ENCODE measurements at places on chromosomes 6 and 20.

DNA sequence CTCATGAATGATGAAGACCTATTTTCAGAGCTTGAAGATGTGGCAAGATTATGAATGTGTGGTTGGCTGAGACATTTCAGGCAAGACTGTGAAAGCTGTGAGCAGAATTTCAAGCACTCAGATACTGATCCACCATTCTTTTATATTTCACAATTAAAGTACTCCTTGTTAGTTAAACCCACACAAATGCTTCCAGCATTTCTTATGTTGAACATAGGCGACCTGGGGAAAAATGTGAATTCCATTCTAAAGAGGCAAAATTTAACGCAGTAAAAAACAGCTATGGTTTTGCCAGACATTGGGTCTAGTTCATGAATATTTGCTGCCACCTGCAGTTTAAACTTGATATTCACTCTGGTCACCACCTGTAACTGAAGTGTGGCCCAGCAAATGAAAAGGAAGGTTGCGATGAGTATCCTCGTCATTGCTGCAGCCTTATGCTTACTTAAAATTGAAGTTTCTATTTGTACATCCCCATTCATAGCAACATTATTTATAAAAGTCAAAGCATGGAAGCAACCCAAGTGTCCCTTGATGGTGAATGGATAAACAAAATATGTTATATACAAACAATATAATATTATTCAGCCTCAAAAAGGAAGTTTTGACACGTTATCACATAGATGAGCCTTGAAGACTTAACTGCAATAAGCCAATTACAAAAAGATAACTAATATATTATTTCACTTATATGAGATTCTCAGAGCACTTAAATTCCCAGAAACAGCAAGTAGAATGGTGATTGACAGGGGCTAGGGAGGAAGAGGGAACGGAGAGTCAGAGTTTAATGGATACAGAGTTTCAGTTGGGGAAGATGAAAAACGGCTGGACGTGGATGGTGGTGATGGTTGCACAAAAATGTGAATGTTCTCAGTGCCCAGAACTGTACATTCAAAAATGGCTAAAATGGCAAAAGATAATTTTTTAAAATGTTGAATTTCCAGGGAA is 32.4 kb upstream of the FAM184A start:
- DNase-seq = peak; percentile 7

DNA sequence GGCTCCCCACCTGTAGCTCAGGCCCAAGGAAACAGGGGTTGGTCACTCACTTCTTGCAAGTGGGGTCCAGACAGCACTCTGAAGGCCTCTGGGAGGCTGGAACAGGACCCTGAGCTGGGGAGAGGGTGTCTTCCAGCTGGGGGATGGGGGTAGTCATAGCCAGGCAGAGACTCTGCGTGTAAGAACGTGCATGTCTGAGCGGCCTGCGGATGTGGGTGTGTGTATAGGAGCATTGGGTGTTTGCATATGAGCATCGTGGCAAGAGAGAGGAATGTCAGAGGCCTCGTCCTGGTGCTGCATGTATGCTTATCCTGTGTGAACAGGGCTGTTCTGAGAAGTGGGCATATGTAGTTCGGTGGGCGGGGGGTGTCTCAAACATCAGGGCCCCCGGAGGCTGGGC is 12.1 kb downstream of the BPIFB3 start:
- no peak for DNase-seq

- DNase-seq = no peak
These were observed 28.6 kb downstream of the PRPH2 start for GRCh38 chr6:42693725-42694323.

DNA sequence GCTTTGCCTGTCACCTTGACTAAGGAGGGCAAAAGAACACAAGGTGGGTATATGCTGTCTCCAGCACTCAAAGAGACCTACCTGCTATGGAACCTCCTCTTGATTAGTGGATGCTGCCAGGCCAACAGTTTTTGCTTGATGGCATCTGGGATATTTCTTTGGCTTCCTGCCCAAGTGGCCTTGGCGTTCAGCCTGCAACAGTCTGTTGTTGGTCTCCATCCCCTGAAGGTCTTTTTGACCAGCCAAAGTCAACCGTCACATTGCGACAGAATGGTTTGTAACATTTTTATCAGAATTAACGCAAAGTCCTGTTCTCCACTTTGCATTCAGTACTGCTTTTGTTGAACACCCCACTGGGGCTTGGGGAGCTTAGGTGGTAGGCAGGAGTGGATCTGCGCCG is 37.1 kb downstream of the SERPINB1 start:
- no peak for DNase-seq

DNA sequence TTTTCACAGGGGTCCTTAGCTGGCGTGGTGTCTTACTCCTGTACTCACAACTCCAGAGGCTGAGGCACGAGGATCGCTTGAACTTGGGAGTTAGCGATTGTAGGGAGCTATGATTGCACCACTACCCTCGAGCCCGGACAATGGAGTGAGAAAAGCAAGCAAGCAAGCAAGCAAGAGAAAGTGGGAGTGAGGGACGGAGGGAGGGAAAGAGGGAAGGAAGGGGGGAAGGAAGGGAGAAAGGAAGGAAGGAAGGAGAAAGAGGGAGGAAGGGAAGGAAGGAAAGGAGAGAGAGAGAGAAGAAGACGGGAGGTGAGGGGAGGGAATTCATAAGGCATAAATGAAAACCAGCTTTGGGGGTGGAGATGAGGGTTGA is 120.5 kb downstream of the TRIM27 start:
- no peak for DNase-seq

- DNase-seq = no peak
These were observed 334.7 kb upstream of the FLRT3 start for GRCh38 chr20:14672066-14672465.

DNA sequence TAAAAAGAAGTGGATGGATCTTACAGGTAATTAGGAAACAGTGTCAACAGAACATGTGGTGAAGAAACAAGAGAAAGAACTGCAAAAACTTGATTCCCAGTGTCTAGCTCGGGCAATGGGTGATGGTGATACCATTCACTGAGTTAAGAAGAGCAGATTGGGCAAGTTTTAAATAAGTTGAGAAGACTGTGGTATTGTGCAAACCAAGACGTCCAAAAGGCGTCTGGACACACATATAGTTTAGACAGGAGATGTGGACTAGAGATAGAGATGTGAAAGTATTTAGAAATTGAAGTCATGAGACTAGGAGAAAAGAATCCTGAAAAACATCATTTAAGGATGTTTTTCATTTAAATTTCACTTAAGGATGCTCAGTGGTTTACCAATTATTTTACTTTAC is 53.9 kb downstream of the CDK19 start:
- no peak for DNase-seq

DNA sequence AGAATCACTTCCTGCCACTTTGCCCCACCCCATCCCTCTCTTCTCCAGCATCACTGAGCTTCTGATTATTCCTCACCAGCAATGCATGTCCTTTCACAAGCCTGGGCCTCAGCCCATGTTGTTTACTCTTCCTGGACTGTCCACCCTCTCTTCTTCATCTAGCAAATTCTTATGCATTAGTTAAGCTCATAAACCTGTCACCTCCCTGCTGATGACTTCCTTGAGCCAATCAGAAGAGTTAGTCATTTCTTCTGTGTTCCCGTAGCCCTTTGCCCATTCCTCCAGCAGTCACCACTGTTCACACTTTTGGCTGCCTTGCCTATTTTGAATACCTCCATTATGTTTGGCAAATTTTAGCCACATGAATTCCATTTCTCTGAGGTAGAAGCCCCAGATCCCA is 4.1 kb upstream of the CRYBG1 start:
- DNase-seq = no peak

DNA sequence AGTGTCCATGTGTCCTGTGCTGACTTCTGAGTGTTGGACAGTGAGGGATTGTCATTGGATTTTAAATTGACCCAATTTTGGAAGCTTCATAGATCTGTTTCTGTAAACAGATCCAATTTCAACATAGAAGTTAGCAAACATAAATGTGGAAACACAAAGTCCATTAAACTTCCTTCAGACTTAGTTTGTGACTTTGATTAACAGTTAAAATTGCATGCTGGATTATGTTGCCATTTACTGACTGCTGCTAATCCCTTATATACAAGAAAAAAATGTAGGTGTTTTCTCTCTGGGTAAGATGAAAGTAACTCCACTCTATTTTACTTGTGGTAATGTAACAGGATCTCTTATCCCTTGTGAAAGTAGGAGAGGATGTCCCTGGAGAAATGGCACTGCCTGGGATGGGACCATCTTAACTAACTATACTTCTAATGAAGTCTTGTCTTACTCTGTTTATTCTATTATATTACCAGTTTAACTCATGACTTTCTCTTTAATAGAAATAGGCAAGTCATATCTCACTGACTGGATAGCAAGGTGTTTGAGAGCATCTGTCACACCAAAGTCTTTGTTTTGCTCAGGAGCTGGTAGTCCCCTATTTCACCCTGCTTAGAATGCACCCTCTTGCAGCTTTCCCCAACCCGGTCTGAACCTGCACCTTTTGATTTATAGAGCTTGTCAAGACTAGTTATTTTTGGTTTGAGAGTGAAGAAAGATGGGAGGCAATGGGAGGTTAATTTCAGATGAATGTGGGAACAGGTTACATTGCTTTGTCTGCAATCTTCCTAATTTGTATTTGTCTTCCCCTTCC is 7.2 kb downstream of the TPX2 start:
- DNase-seq = no peak

DNA sequence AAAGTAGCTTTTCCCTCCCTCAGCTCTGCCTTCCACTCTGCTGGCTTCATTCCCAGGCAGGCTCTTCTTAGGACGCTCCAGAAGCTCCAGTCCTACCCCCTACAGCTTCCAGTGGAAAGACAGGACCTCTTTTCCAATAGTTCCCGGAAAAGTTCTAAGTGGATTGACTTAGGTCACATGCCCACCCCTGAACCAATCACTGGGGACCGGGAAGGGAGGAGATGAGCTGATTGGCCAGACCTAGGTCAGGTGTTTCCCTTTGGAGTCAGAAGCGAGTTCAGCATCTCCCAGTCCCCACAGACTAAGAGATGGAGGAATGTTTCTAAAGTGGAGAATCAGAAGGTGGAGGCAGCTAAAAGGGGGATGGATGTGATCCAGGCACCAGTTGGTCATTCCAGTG is 62.9 kb upstream of the KCNG1 start:
- DNase-seq = no peak

Data from skin of body (tissue), 3 donors.